COLO829 (cell line): ENCODE measurements at places on chromosomes 11 and 22.

DNA sequence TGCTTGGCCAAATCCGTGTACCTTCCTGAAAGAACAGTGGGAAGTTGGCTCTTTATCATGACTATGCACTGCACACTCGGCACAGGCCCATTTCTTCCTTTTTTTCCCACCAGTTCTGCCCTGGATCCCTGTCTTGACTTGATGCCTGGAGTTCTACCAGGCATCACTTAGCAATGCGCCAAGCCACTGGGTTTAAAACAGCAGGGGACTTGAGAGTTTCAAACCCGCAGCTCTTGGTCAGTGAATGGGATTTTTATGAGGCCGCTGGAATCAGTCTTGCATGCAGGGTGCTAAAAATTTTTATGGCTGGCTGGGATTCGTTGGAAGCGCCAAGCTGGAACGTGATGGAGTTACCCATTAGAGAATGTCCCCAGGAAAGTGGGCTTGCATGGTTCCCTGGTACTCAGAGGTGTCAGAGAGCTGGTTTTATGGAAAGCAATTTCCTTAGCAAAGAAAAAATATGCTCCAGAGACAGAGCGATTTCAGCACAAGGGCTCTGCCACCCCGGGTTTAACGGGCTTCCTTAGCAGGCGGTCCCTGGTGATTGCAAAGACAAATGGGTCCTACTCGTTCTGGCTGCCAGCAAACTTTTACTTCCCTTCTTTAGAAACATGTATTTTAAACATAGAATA is 432.9 kb downstream of the TENM4 start:
- no peak for DNase-seq

DNA sequence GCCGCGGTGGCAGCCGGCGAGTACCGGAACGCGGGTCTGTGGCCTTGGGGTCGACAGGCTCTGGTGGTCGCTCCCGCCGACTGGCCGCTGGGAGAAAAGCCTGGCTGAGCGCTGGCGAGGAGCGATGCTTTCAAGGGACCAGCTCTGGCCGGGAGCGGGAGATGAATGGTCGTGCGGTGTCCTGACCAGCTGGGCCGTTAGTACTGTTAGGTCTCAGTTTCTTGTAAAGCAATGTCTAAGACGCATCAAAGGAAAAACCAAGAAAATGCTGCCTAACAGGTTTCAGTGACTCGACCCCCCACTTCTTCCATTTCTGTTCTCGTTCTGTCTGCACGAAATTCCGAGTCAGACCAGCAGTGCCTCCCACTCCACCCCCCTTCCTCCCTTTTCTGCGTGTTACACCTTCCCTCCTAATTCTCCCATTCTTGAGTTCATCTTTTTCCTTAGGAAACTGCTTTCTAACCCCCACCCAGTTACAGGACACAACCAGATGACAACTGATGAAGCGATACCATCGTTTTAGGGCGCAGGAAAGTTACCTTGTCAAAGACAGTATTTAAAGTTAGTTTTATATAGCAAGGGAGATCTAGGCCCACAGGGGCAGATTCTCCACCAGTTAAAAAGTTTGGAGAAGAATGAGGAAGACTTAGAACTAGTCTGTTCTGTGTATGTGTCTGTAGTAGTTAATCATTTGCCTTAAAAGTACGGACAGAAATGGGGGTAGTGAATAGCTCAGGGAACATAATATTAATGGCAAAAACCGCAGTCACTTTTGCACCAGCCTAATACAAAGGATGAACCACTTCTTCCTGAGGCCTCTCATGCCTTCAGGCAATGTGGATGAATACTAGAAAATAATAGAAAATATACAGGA is 1.0 kb downstream of the CUL5 start:
- no peak for DNase-seq

GRCh38 chr11:120335556-120335907 is 681 bp upstream of the ARHGEF12 start:
- no peak for DNase-seq

- no peak for DNase-seq
Measured at GRCh38 chr22:49469896-49470740, 357.6 kb downstream of the BRD1 start.

DNA sequence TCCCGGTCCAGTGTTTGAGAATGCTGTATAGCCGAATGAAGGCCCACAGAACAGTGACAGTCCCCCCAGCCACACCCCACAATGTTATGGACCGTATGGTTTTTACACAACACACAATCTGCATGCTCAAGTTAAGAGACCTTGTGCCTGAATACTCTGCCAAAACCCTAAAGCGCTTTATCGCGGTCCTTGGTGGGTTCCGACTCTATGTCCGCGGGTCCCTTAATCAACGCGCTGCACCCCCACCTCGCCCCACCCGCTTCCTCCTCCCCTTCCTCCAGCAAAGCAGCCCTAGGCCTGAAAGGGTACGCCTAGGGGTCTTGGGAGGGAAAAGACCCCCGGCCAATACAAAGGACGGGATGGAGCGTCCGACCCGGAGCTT is 442 bp downstream of the COPB1 start:
- no peak for DNase-seq

- DNase-seq = no peak
Measured at GRCh38 chr22:20580611-20581502, 73.4 kb downstream of the MED15 start.

DNA sequence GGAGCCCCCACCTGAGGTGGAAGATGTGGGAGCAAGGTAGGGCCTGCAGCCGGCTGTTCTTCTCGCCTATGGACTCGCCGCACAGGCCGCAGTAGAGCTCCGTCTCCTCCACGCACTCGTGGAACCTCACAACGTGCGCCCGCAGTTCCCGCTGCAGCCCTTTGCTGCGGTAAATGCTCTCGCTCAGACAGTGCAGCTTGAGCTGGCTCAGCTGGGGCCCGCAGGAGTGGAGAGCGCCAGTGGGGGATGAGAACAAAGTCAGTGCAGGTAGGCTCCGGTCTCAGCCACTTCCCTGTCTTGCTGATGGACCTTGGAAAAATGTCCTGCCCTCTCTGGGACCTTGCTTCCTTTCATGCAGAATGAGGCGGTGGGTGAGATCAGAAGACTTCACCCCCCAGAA is 10.2 kb downstream of the RAPSN start:
- no peak for DNase-seq

DNA sequence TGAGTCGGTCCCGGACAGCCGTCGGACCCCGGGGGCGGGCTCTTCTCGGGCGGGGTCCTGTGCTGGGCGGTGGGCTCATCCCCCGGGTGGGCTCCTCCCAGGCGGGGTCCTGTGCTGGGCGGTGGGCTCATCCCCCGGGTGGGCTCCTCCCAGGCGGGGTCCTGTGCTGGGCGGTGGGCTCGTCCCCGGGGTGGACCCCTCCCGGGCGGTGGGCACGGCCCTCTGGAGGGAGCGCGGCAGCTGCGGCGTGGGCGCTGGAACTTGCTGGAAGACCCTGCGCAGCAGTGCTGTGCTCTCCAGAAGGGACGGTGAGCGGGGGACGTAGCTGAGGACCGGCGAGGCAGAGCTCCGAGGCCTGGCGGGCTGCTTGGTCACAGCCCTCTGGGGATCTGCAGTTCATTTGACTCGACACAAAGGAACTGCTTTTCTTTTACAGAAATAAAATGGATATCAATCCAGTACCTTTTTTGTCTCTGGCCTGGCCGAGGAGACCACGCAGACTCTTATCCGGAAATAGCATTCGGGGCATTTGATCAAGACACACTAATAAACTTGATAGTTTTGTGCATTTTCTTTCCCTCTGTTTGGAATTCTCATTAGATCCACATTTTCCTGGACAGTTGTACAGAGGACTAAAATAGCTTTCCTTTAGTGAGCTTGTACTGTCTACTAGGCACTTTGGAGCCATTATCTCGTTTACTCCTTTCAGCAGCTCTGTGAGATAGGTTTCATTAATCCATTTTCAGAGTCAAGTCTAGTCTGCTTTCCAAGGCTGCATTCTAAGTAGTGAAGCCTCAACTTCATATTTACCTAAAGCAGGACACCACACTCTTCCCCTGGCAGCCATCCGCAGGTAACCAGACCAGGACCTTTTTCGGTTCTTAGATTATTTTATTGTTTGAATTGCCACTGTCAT is 812 bp downstream of the JAM3 start:
- DNase-seq = no peak

GRCh38 chr11:62157603-62158002 is 32.4 kb upstream of the SCGB1D1 start:
- DNase-seq = no peak

- no peak for DNase-seq
Measured at GRCh38 chr22:22106855-22107254, 124.3 kb upstream of the TOP3B start.

DNA sequence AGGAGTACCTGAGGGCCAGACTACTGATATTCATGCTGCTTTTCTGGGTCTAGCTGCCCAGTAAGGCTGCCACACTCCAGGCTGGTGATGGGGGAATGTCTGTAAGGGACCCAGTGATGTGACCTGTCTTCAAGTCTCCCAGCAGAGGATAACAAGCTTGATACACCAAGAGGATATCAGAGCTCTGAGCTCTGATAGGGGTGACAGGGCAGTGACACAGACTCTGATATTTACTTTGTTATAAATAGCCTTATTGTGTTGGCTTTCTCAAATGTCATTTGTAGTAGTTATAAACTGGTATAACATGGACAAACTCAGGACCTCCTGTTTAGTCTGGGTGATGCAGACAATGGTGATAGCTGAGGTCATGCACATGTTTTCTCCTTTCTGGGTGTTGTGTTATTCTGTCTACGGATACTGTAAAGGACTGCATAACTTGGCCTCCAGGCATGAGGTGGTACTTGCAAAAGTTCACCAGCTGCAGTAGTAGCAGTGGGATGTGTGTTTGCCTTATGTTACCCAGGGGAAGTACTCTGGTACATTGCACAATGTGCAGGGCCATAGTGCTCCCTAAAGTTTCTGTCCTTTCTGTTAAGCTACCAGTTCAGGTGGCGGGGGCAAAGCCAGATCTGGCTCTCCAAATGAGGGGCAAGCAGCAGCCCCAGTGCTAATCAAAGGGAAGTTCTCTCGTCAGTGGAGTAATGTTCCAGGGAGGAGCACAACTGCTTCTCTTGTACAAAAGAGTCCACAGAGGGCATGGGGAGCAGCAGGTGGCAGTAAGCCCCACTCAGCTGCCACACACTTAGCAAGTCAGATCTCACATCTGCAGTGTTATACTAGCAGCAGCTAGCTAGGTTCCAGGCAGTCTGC is 812.2 kb downstream of the JRKL start:
- no peak for DNase-seq

DNA sequence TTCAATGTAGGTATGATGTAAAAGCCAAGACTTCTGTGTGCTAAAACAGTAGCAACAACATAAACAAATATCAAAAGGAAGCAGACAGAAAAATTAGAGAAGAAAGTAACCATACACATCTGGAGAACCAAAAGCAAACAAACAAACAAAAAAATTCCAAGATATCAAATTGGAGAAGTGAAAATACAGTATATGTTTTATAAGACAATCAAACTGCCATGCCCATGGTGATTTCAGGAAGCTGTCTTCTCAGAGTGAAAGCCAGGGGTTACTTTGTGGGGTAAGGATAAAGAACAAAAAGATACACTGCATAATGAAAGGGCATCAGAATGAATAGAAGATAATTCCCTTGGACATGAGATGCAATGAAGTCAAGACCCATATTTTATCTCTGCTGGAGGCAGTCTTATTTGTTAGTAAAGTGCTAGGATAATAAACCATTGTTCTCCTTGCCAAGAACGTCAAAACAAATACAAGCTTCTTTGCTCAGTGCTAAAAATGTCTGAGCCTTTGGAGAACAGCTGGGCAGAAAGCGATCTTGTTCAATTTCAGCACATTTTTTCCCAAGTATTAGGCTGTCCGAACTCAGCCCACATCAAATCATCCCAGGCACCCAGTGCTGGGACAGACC is 38.1 kb upstream of the LDLRAD3 start:
- peak; percentile 78 for DNase-seq

DNA sequence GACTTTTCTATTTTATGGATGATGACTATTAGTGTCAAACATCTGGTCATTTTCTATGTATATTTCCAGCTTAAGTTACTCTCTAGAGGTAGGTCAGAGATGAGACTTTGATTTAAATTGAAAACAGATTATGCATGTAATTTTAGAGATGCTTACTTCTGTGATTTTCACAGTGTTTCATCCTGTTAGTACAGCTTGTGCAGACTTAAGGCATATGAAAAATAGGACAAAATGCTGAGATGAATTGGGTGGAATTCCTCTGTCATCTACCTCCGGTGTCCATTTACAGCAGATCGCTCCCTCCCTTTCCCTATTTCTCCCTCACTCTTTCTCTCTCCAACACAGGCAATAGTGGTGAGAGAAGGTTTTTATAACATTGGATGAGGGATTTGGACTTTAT is 14.1 kb downstream of the JAM3 start:
- DNase-seq = no peak

DNA sequence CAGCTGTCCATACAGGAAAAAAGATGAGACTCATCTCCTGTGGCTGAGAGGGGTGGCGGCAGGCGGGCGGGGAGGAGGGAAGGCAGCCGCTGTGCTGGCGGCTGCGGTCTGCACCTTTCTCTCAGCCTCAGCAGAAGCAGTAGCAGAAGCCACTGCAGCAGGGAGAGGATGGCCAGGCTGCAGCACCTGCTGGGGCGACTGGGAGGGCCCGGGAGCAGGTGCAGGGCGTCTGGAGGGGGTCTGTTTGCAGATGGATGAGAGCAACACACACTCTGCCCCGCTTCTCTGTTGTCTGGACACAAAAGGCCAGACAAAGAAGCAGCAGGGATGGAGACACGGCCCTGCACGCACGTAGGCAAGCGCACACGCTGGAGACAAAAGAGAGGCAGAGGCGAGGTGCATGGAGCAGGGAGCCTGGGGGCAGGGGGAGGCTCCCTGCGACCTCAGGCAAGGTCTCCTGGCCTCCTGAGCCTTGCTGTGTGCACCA is 9.3 kb upstream of the MIAT start:
- no peak for DNase-seq

- no peak for DNase-seq
Measured at GRCh38 chr11:123308077-123308476, 113.0 kb upstream of the CLMP start.

GRCh38 chr11:9280655-9281301 is 15.6 kb upstream of the DENND5A start:
- DNase-seq = no peak

- peak; percentile 97 for DNase-seq
Measured at GRCh38 chr22:41557401-41558240, 3.2 kb upstream of the CSDC2 start.

- peak; percentile 5 for DNase-seq
Measured at GRCh38 chr11:118353084-118353710, 6.2 kb upstream of the UBE4A start.

- no peak for DNase-seq
Measured at GRCh38 chr11:114057147-114057546, 2.4 kb upstream of the ZBTB16 start.

- DNase-seq = no peak
Measured at GRCh38 chr11:60905047-60905446, 1.3 kb downstream of the PRPF19 start.

DNA sequence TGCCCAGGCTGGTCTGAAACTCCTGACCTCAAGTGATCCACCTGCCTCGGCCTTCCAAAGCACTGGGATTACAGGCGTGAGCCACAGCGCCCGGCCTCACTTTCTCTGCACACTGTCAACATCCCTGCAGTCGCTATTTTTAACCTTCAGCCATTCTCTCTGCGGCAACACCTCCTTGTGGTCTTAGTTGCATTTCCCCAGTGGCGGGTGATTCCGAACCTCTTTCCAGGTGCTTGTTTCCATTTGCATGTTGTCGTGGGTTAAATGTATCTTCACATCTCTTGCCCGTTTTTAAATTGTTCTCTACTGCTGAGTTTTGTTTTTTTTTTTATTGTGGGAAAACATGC is 2.2 kb upstream of the SCT start:
- no peak for DNase-seq

- no peak for DNase-seq
Measured at GRCh38 chr11:19539861-19540260, 172.8 kb upstream of the NAV2 start.

GRCh38 chr11:100887659-100888058 is 200.6 kb downstream of the ARHGAP42 start:
- DNase-seq = no peak

GRCh38 chr11:95378789-95379188 is 147.8 kb upstream of the SESN3 start:
- no peak for DNase-seq
